ENCODE measurements at places on chromosomes 6 and 20.
A peak's percentile ranks its signal among the peaks of the same experiment; 100 is the strongest.

GRCh38 chr6:144317736-144318135, 32.6 kb downstream of the UTRN start:
- no peak for DNase-seq

DNA sequence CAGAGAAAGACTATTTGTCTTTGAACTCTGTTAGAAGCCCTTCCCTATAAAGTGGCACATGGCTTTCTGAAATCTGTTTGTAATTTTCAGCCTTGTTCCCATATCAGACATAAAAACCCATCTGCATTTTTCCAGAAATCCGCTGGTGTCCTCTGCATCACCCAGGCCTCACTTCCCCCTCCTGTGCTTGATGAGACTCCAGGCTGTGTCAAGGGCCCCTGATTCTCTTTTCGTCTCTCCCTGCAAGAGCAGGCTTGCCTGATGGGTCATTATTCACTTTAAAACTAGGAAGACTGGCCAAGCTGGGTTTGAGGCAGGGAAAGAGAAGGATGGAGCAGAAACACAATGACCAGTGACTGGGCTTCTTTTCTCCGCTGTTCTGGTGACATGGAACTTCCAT, 10.6 kb upstream of the PROKR2 start:
- DNase-seq = no peak

DNA sequence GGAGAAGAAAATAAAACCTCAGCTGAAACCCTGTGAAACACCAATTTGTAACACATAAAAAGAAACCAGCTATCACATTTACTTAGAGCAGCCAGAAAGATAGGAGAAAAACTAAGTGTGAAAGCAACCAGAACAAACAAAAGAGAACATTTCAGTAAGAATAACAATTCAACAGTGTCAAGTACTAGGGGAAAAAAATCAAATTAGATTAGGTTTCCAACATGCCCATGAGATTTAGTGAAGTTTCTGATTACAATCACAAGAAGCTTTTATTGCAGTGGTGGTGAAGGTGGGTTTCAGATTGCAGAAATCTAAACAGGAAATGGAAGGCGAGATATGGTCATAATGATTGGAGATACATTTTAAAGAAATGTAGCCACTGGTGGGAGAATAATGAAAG, 22.1 kb upstream of the TRDN start:
- DNase-seq = no peak

GRCh38 chr6:71206089-71206488, 82.5 kb upstream of the OGFRL1 start:
- DNase-seq = no peak

DNA sequence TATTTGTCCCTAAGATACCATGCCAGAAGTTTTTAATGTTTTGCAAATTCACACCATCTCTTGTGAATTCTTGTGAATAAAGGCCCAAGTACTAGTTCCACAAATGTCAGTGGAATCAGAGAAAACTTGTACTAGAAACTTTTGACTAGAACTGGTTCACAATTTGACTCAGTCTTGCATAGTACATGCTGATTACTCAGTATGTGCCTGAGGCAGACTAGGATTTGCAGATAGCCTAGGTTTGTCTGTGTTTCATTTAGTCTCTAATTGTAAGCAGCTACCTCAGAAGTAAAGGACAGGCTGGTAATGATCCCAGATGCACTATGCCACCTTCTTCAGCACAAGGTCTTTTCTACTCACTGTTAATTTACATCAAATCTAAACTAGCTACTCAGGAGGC, 34.2 kb upstream of the GSTA4 start:
- DNase-seq = no peak

DNA sequence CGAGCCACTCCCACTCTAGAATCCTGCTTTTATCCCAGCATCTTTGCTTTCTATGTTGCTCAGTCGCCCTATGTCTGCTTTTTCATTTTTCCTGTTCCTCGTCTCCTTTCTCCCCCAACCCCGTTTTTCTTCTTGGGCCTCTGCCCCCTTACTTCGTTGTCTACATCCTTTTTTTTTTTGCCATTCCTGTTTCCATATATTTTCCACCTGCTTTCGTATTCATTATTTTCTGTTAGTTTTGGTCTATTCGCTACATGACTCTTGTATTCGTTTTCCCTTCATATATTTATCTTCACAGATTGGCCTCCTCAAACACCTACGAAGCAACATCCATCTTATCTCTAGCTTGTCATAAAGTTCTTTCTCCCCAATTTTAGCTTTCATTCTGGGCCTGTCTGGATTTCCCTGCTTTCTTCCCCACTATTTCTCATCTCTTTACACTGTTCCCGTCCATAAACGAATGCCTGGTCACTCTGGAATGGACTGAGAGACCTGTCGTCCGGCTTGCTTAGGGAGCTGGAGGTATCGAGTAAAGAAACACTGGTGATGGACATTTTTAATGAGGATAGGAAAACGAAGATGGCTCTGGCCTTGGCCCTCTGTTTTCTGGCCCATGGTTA, 915 bp downstream of the PRRC2A start:
- DNase-seq = no peak

DNA sequence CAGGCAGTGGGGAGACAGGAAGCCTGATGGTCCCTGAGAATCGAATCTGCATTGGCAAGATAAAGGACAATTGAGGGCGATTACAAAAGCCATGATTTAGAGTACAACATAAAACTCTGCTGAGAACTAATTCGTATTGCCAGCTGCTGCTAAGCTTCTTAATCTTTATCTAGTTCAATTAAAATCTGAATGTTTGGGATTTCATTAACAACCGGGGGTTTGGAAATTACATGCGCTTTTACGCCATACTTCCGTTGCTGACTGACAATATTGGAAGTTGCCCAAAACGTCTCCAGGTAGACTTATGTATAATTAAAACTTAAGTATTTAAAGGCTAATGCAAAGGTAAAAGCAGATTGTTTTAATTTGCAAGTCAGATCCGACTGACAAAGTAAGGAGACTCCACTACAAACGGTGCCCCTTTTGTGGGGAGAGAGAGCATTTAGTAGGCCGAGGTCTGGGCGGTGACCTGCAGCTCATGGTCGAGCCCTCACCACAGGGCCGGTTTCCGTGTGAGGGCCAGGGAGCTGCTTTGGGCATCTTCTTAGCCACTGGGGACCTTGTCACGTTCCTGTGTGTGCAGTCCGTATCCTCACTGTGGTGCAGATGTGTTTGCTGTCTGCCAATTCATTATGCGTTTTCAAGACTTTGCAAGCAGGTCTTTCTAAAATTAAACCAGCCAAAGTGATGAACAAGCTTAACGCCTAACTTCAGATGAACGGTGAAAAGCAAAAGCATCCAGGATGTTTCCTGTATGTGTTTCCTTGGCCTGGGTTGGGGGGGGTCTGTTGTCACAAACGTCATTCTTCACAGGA, 49.9 kb downstream of the CDH4 start:
- no peak for DNase-seq

- DNase-seq = no peak
These were observed at the start of gene AIG1 for GRCh38 chr6:143060806-143061596. Gene AIG1 (plus strand): TSS chr6:143060889. CDS start chr6:143060926, 37 bp downstream.

DNA sequence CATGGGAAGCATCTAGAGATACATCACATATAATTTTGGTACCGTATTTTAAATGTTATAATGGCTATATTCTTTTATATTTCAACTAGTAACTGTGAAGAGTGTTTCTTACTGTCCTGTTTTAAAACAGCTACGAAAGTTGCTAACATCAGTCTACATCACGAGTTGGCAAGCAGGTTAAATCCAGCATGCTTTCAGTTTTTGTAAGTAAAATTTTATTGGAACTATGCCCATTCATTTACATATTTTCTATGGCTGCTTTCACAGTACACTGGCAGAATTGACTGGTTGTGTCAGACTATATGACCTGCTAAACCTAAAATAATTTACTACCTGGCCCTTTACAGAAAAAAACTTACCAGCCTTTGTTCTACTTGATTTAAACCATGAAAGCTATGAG, 478.1 kb downstream of the PHF3 start:
- DNase-seq = peak; percentile 9

GRCh38 chr20:16052456-16052855, 520.8 kb downstream of the KIF16B start:
- no peak for DNase-seq

DNA sequence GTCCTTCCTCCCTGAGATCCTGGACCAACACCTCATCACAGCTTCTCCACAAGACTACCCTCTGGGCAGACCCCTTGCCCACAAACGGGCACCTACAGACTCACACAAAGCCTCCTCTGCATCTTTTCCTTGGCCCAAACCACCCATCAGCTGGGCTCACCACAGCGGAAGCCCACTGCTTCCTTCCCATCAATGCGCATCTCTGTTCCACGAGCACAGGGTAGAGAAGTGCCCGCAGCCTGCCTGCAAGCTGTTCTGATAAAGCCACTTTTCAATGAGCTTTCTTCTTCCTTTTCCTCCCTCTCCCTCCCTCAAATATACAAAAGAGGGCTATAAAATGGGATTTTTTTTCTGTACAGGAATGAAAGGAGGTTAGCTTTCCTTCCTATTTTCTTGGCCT, 111.2 kb downstream of the NFATC2 start:
- no peak for DNase-seq

DNA sequence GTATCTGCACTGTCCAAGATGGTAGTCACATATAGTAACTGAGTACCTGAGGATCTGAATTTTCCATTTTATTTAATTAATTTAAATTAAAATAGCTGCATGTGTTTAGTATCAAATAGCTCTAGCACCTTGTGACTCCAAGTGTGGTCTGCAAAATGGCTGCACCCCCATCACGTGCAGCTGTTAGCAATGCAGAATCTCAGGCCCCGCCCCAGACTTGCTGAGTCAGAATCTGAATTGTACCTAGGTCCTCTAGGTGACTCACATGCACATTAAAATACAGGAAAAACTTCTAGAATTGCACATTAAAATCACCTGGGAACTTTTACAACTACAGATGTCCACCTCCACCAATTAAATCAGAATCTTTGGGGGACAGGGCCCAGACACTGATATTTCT, 19.2 kb upstream of the FAM83C start:
- peak; percentile 48 for DNase-seq

DNA sequence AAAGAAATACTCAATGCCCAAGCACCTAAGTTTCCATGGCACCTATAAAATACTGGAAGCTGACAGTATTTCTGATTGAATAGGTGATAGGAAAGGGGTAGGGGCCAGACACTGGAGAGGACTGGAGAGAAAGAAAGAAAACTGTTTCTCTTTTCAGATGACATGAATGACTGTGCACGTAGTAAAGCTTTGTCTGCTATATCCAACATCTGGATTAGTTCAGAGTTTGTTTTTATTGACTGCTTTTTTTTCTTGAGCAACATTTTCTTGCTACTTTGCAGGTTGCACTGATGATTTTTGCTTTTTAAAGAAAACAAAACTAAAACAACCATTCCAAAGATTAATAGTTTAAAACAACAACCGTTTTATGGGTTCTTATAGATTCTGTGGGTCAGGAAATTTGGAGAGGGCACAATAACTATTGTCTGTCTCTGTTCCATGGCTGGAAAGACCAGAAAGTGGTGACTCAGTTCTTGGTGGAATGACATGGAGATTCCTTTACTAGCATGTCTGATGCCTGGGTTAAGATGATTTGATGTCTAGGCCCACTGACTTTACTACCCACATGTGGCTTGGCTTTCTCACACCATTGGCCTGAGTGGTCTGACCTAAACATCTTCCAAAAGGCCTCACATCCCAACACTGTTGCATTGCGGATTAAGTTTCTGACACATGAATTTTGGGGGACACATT, 12.2 kb upstream of the LRP11 start:
- DNase-seq = no peak

- no peak for DNase-seq
These were observed 10.5 kb upstream of the TXNDC5 start for GRCh38 chr6:7921046-7921445.

DNA sequence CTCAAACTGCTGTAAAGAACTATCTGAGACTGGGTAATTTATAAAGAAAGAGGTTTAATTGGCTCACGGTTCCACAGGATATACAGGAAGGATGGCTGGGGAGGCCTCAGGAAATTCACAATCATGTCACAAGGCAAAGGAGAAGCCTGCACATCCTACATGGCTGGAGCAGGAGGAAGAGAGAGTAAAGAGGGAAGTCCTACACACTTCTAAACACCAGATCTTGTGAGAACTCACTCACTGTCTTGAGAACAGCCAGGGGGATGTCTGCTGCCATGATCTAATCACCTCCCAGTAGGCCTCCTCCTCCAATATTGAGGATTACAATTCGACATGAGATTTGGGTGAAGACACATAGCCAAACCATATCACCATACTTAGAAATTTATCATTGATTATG, 1307.0 kb upstream of the GJE1 start:
- no peak for DNase-seq

DNA sequence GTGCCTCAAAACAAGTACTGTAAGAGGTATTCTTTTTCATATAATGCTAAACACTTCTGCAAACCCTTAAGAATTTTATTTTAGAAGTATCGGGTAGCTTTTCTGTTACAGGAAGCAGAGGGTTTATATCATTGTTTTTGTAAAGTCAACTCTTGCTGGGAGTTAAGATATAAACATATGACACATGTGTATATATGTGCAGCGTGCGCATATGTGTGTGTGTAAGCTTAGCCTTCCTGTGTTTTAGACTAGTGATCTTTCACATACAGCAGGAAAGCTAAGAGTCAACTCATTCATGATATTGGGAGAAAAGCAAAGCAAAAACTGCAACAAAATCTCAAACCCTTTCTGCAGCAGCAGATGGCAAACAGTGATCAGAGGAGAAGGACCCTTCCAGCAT, 102.4 kb downstream of the ARID1B start:
- DNase-seq = no peak

DNA sequence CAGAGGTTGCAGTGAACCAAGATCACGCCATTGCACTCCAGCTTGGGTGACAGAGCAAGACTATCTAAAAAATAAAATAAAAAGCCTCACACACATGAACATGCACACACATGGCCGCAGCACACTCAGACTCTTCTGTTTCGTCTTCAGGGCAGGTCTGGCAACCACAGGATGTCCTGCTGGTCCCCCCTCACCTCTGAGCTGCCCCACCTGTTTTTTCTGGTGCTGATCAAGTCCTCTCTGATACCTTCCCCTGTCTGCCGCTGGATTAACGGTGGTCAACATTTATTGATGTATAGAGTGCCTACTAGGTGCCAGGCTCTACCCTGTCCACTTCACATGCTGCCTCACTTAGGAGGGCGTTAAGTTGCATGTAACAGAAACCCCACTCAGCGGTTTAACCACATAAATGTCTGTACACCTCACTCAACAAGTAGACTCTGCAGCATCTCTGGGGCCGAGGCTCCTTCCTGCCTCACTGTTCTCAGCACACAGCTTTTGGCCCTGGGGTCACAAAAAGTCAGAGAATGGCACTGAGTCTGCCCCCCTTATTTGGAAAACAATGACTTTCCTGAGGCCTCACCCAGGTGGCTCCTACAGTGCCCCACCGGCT, 4.5 kb upstream of the AP5S1 start:
- DNase-seq = no peak

- peak; percentile 71 for DNase-seq
These were observed 71.3 kb upstream of the STXBP5 start for GRCh38 chr6:147132889-147133288.
